SW 1271 (cell line): ENCODE measurements at places on chromosomes 5 and 9.
A peak's percentile ranks its signal among the peaks of the same experiment; 100 is the strongest.

DNA sequence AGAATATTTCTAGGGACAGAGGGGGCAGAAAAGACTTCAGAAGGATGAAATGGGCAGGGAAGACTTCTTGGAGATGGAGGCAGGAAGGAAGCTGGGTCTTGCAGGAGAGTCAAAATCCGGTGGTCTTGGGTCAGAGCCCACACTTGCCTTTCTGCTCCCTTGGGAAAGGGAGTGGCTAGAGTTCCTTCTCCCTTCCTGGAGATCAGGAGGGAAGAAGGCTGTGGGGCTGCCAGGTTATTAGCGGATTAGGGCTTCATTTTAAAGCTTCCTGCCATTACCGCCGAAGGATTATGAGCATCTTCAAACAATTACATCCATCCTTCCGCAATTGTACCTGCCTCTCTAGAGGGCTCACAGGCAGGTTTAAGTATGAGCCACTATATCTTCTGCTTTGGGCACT, 19.2 kb upstream of the SYNPO start:
- no peak for DNase-seq

- no peak for DNase-seq
Measured at GRCh38 chr5:95304711-95305110, 19.8 kb upstream of the MCTP1 start.

DNA sequence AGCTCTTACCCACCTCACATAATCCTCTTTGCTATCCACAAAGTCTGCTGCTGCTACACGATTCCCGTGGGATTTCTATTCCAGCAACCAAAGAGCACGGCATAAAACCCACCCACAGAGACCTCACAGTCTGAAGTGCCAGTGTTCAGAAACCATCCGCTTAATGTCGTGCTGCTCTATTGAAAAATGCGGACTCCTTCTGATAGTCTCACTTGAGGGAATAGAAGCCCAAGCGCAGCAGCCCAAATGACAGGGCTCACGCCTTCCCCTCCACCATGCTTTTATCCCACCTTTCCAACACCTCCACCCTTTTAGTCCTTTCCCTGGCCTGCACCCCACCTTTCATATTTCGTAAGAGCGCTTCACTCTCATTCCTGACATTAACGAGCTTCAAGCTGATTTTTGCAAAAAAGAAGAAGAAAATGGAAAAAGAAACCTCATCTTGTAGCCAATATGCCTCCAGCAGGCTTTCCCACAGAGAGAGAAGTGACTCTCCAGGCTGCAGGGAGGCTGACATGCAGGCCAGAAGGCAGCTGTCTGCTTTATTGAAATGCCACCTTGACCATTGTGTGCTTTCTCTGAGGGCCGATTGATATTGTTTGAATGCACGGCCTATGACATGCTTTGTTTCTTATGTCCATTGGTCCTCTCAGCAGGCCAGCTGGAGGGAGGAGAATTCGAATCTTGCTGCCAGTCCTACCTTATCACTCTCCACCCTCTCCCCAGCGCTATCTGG, 70.6 kb upstream of the PCSK1 start:
- no peak for DNase-seq

GRCh38 chr5:61619777-61620518, 287.9 kb downstream of the ZSWIM6 start:
- no peak for DNase-seq

GRCh38 chr5:143279698-143280097, 123.8 kb downstream of the NR3C1 start:
- DNase-seq: peak; percentile 65

- DNase-seq: no peak
Measured at GRCh38 chr5:40402007-40402364, 277.7 kb upstream of the PTGER4 start.

DNA sequence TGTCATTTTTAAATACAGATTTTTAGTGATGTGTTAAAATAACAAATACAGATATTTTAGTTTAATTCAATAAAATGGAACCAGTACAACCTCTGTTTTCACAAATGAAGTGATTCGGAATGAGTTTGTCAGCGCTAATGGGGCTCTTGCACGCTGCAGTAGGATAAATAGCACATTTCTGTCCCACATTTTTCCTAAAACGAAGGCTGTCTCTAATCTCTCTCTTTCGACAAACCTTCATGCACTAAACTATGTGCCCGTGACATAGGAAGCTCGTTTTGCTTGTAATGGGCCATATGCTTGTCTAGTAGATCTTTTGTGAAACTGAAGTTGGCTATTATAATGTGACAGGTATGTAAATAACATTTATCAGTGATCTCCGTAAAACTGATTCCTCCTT, 100.5 kb downstream of the INIP start:
- no peak for DNase-seq

- no peak for DNase-seq
Measured at GRCh38 chr5:94863951-94864350, 245.5 kb downstream of the SLF1 start.

GRCh38 chr5:102826629-102827028, 71.5 kb downstream of the PAM start:
- DNase-seq: no peak

DNA sequence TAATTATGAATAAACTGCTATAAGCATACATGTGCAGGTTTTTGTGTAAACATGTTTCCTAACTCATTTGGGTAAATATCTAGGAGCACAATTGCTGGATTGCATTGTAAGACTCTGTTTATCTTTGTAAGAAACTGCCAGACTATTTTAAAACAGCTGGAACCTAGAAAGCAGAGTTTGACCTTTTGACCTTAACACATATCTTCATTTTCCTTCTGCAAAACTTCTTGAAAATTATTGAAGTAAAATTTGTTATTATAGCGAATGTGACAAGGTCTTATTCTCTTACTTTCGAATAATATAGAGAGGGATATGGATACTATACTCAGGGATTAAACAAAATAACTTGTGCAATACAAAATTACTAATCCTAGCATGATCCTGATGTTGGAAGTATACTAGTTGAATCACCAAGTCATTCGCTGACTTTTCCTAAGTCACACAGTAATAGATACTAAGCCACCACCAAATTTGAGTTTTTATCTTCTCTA, 3.2 kb upstream of the ANXA1 start:
- DNase-seq: peak; percentile 28

- DNase-seq: no peak
Measured at GRCh38 chr5:126857472-126858410, 80.8 kb downstream of the LMNB1 start.

DNA sequence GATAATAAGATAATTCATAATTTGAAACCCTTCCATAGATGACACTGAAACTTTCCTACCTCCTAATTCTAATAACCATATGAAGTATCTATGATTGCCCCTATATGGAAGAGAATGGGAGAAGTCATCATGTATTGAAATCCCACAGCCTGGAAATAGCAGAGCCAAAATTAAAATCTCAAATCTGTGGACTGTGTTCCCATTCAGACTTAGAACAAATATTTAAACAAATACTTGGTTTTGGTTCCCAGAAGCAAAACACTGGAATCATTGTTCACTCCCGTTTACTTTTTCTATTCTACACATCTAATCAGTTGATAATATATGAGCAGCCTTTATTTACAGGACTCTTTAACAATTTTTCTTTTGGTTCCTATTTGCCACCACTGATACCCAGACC, 92.6 kb upstream of the PTPRD start:
- DNase-seq: no peak

GRCh38 chr5:170353011-170353761, 36.0 kb downstream of the KCNMB1 start:
- DNase-seq: no peak

- DNase-seq: no peak
Measured at GRCh38 chr5:163993126-163993525, 487.7 kb downstream of the MAT2B start.

DNA sequence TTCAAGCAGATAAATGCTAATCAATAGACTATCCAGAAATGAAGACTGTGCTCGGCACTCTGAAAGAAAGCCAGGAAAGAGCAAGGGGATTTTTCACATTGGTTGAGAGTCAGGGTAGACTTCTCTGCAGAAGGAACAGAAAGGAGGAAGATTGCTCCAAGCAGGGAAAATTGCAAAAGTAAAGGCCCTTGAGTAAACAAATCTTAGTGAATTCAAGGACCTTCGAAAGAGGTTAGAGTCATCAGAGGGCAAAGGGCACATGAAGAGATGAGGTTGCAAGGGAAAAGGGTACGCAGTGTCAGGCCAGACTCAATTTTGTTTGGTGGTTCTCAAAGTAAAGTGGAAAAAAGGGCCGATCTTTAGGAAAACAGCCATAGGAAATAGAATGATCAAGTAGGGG, 157.6 kb upstream of the RAI14 start:
- DNase-seq: no peak

- no peak for DNase-seq
Measured at GRCh38 chr5:52789378-52789777, 1.7 kb downstream of the ITGA1 start.

- DNase-seq: no peak
Measured at GRCh38 chr5:107531308-107531707, 139.4 kb downstream of the EFNA5 start.

- DNase-seq: no peak
Measured at GRCh38 chr5:144328980-144329379, 158.3 kb downstream of the KCTD16 start.

DNA sequence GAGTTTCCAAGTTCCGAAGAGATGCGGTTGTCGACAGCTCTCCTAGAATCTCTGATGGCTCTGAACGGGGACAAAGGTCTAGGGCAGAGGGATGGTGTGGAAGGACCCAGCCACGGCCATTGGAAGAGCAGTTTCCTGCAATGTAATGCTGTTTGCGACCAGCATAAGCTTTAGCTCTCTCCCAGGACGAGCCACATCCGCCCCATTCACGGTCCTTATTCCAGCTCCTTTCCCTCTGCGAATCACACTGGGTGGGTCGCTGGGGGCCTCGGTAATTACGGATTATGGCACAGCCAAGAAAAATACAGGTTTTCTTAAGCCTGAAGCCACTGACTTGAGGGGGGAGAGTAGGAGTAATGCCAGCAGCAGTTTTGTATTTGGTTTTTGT, 22.7 kb downstream of the ANXA2R start:
- DNase-seq: peak; percentile 62

GRCh38 chr9:97307500-97308163, at the start of gene CCDC180:
TSS of gene CCDC180 (plus strand) at chr9:97307659. CDS start at chr9:97308064, 405 bp downstream.
- DNase-seq: no peak

GRCh38 chr5:135249658-135250057, 149.4 kb downstream of the MACROH2A1 start:
- no peak for DNase-seq

GRCh38 chr9:98256756-98257155, 1.3 kb upstream of the TBC1D2 start:
- DNase-seq: no peak

DNA sequence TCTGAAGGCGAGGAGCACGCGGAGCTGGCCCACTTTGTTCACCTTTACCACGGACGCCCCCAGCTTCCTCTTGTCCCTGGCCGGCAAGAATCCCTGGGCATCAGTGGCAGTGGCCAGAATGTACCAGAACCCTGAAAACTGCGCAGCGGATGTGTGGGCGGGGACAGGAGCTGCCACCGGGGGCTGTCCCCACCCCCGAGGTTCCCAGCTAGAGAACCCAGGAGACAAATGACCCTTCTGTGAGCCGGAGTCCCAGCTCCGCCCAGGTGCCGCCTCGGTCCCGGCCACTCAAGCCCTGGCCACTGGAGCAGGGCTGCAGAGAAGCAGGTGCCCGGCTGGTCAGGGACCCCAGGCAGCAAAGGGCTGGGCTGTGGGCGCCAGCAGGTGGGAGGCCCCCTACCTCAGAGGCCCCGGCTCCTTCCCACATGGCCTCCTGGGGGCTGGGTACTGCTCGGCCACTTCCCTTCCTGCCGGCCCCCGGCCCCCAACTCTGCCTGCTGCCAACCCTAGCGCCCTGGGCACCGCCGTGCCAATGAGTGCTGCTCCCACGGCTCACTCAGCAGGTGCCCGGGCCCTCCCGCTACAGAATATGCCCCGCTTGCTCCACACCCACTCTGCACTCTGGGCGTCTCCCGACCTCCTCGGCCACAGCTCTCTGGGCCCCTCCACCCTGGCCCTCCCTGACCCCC, 713 bp downstream of the LCN10 start:
- DNase-seq: no peak

GRCh38 chr5:71891856-71892255, 172.8 kb downstream of the CARTPT start:
- DNase-seq: peak; percentile 43

DNA sequence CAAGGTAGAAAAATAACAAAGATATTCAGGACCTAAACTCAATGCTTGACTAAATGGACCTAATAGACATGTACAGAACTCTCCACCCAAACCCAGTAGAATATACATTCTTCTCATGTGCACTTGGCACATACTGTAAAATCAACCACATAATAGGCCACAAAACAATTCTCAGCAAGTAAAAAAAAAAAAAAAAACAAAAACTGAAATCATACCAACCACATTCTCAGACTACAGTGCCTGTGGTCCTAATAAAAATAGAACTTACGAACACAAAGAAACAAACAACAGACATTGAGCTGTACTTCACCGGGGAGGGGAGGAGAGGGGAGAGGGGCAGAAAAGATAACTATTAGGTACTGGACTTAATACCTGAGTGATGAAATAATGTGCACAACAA, 114.1 kb upstream of the CD180 start:
- no peak for DNase-seq

DNA sequence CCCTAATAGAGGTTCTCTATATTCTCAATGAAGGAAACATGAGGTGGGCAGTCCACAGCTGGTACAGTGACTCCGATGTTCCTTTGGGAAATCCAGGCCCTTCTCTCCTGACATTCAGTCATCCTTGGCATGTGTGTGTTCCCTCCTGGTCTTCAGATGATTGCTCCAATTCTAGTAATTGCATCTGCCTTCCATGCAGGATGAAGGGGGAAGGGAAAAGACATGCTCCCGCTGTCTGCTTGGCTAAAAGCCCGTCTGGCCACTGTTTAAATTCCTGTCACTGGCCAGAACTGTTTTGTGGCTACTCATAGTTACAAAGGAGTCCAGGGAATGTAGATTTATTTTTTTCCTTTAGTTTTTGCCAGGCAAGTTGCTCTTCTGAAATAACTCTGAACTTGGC, 65.0 kb downstream of the MAST4 start:
- DNase-seq: no peak

DNA sequence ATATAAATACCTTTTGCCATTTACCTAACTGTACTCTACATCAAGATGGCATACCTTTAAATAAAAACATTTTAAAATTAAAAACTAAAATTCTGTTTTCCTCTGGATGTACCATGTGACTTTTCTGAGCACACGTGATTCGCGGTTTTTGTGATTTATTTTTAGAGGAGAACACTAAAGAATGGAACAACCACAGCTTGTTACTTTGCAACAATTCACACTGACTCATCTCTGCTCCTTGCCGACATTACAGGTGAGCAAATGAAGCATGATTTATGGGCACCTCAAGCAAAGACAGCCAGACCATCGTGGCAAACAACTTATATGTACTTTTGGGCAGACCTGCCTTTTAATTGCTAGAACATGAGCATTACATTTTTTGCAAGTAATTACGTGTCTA, 61.3 kb downstream of the GDA start:
- no peak for DNase-seq

GRCh38 chr5:139266236-139266635, 27.3 kb upstream of the MATR3 start:
- DNase-seq: no peak

DNA sequence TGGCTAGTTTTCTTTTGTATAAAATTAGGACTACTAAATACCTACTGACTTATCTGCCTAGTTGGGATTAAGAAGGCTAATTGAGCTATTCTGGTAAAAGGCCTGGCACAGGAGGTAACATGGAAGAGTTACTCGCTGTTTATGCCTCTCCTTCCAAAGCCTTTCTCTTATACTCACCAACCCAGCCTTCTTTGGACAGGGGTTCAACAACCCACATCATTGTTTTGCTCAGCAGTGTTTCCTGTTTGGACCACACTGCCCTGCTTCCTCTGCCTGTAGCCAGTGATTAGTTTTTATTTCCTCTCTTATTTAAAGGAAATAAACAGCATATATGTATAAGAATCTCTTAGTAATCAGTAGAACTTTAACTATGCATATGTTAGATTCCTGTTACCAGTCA, 85.1 kb upstream of the TLX3 start:
- no peak for DNase-seq
